ENCODE measurements at places on chromosomes 11 and 22.

- DNase-seq = no peak
Observed at GRCh38 chr11:120798854-120799253, 225.0 kb upstream of the TBCEL start.

DNA sequence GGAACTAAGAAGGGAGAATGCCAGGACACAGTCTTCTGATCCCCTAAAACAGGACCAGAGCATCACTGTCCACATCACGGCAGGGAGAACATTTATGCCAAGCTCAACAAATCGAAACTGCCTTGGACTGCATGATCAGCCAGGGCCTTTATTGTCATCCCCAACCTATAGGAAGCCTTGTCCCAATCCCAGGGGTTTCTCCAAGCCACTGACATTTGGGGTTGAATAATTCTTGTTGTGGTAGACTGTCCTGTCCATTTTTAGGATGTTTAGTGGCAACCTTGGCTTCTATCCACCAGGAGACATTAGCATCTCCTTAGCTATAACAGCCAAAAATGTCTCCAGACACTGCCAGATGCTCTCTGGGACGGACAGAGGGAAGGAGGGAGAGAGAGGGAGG lies 37.1 kb downstream of the RPL27A start:
- no peak for DNase-seq

GRCh38 chr11:43579171-43579918 lies 101.2 kb upstream of the HSD17B12 start:
- DNase-seq = no peak

GRCh38 chr22:42562279-42562678 lies 8.5 kb downstream of the SERHL2 start:
- no peak for DNase-seq

DNA sequence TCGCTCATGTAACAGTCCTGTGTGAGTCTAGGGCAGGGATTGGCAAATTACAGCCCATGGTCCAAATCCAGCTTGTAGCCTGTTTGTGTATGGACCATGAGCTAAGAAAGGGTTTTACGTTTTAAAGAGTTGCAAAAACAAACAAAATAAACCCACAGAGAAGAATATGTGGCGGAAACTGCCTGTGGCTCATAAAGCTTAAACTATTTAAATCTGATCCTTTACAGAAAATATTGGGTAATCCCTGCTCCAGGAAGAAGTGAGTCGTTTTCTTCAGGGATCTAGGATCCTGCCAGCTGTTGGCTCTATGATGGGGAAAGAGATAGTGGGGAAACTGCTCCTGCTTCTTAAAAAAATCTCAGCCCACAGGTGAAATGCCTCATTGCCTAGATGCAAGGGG lies 3.4 kb upstream of the OR6Q1 start:
- no peak for DNase-seq

DNA sequence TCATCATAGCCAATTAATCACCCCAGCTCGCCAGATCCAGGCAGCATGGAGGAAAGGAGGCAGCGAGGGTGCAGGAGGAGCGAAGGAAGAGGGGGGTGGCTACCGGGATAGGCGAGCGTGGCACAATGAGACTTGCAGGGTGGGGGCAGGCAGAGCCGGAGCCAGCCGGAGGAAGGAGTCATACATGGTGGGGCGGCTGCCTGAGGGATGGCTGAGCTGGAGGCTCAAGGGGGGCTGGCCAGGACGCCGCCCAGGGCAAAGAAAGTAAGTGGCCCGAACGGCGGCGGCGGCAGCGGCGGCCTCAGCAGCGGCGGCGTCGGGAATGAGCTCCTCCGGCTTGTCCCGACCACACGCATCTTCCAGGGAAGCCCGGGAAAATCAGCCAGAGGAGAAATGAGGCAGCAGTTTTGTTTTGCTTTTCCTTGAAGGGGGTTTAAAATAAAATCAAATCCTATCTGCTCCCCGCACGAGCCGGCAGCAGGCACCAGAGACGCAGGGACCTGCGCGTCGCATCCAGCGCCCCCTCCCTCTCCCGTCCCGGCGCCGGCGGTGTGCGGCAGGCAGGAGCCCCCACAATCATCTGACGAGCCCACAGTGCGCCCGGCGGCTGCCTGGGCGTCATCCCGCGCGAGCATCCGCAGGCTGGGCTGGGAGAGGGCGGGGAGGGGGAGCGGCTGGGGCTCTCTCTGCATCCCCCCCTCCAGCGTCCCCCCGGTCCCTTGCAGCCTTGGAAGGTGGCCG lies 263.6 kb downstream of the CTTN start:
- no peak for DNase-seq

- DNase-seq = no peak
Observed at GRCh38 chr11:71242391-71242790, 10.0 kb downstream of the SHANK2 start.

DNA sequence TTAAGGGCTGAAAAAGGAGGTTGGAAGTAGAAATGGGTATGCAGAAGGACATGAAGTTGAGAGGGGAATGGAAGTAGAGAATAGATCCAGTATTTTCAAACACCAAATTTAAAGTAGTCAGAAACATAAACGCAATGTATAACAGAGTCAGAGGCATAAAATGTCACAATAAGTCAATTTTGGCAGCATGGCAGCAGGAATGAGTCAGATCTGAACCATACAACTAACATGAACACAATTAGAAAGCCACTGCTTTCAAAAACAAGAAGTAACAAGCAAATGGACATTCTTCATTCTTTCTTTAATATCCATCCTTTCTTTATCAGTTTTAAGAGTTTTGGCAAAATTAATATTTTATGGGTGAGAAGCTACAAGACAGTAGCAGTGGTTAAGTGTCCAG lies 2.5 kb downstream of the CHORDC1 start:
- DNase-seq = no peak

GRCh38 chr11:102760344-102761035 lies 19.9 kb downstream of the MMP10 start:
- DNase-seq = no peak

- no peak for DNase-seq
Observed at GRCh38 chr22:45254789-45255278, 14.1 kb upstream of the KIAA0930 start.

DNA sequence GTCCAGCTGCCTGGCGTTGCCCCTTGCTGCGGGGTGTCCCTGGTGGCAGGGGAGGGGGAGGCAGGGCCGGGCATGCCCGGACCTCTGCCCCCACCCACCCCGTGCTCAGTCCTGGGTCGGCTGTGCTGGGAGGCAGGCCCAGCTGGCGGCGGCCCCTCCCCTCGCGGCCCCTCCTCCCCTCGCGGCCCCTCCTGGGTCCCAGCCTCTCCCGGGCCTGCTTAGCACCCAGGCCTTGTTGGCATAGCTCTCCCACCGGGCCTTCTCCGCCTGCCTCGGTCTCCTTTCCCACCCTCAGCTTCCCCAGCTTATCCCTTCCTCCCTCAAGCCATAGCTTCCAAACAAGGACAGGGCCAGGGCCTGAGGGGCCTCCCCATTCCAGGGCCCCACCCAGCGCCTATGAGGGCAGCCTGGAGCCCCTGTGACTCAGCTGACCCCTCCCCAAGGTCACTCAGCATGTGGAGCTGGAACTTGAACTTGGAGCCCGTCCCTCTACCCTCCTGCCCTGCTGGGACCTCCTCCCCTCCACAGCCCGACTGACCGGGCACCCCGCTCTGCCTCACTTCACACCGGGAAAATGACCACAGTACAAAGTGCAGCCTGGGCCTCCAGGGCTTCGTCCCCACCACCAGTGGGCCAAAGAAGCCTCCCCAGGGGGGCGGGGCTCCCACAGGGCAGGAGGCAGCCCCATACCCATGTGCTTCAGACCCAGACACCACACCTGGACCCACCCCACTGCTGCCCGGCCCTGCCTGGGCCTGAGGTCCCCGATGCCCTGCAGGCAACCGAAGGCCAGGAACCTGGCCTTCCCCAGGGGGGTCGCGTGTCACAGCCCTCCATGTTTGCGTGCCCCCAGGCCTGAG lies 1.2 kb downstream of the EPS8L2 start:
- no peak for DNase-seq

DNA sequence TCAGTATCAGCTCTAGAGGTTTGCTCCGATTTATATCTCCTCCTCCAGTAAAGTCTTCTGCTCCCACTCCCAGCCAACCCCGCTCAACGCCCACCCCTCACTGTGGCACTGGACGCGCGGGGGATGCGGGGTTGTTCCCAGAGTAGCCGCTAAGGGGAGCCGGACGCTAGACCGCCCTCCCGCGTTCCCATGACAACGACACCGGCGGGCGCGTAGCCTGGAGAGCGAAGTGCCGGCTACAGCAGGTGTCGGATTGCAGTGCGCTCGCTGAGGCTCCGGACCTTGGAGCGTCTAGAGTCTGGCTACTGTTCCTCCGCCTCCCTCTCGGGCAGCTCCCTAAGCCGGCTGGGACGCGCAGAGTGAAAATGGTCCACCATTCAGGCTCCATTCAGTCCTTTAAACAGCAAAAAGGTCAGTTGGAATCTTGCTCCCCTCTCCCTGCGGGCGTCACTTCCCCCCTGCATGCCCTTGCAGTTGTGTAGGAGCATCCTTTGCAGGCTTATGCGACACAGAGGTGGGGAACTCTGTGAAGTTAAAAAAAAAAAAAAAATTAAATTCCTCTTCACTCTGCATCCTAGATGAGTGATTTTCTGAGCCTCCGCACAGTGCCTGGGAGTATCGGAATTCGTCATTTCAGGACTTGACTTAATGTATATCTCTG lies at the start of gene ANO3:
Gene ANO3 (plus strand): TSS at position 220 of the 661 bp plus-strand sequence. CDS start 146 bp downstream, at position 366.
- no peak for DNase-seq

GRCh38 chr22:41603873-41604332 lies 14.3 kb upstream of the PMM1 start:
- DNase-seq = no peak

DNA sequence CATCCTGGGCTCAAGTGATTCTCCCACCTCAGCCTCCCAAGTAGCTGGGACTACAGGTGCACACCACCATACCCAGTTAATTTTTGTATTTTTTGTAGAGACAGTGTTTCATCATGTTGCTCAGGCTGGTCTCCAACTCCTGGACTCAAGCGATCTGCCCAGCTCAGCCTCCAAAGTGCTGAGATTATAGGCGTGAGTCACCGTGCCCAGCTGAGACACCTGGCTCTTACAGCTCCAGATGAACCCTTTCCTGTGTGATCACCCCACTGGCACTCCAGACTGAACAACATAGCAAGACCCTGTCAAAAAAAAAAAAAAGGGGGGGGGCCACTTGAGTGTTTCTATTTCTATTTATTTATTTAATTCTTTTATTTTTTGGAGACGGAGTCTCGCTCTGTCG lies 1.0 kb upstream of the ADSL start:
- no peak for DNase-seq

- DNase-seq = no peak
Observed at GRCh38 chr11:82775736-82776346, 42.2 kb upstream of the FAM181B start.

GRCh38 chr11:31643857-31644256 lies 134.3 kb downstream of the ELP4 start:
- DNase-seq = no peak

DNA sequence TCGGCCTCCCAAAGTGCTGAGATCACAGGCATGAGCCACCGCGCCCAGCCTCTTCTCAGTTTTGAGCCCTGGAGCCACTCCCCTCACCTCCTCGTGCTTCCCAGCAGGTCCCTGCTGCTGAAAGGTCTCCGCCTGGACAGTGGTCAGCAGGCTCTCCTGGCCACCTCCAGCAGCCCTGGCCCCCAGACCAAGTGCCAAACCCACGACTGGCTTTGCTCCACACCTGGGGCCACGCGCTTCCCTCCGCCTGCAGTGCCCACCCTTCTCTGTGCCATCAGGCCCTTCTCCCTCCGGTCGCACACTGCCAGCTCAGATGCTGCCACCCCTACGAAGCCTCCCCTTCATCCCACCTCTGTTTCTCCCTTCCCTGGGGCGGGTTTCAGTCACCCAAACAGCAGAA lies 12.8 kb downstream of the FRMD8 start:
- no peak for DNase-seq

DNA sequence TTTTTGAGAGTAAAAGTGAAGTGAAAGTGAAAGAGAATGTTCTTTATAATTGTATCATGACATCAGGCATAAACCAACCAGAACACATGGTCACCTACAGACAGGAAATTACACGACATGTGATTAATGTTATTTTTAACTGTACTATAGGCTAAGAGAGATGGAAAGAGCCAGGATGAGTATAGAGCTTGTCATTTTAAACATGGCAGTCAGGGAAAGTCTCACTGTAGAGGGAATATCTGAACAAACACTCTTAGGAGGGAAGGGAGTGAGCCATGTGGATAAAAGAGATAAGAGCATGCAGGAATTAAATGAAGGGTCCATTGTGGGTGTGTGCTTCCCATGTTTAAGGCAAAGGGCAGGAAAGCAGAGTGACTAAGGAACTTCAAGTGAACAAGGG lies 599.1 kb upstream of the FAT3 start:
- DNase-seq = no peak

- no peak for DNase-seq
Observed at GRCh38 chr11:34284811-34285481, 72.9 kb downstream of the ABTB2 start.

GRCh38 chr11:225734-226453 lies 10.2 kb downstream of the SIRT3 start:
- no peak for DNase-seq

DNA sequence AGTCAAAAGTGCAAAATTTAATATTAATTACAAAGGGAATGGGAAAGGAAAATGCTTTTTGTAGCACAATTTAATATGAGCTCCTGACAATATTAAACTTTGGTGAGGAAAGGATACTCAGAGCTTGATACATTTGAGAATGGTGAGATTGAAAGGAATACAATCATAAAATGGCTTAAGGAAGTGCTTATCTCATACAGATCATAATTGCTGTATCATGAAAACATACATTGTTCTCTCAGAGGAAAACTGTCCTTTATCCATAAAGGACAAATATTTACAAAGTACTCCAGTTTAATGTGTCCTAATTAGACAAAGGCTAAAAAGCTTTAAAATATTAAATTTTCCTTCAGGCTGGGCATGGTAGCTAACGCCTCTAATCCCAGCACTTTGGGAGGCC lies 260.4 kb downstream of the TMEM135 start:
- DNase-seq = no peak

GRCh38 chr22:50030297-50031188 lies 18.0 kb upstream of the IL17REL start:
- DNase-seq = peak; percentile 70

- no peak for DNase-seq
Observed at GRCh38 chr11:68266121-68266891, 5.5 kb downstream of the C11orf24 start.

GRCh38 chr11:76602431-76602861 lies 68.1 kb downstream of the LRRC32 start:
- no peak for DNase-seq

GRCh38 chr22:33401291-33401690 lies 343.1 kb upstream of the SYN3 start:
- DNase-seq = no peak

- no peak for DNase-seq
Observed at GRCh38 chr11:132171031-132171430, 800.6 kb downstream of the NTM start.

DNA sequence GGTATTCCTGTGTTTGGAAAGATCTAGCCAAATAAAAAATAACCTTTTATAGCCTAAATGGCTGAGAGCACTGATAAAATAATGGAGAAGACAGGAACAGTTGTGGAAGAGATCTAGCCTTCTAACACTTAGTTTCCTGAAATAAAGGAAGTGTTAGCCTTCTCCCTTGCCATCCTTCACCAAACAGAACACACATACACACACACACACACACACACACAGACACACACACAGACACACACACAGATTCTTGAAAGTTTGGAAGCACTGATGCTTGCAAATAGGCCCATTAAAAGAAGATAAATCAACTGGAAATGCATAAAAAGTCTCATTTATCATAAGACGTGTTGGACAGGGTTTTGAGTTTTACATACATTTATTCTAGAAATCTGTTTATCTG lies 37.5 kb downstream of the KIRREL3 start:
- no peak for DNase-seq

- DNase-seq = no peak
Observed at GRCh38 chr11:19474954-19475721, 234.4 kb upstream of the E2F8 start.

- no peak for DNase-seq
Observed at GRCh38 chr22:45777046-45777851, 105.6 kb downstream of the ATXN10 start.

- DNase-seq = no peak
Observed at GRCh38 chr11:126645186-126645585, 289.7 kb downstream of the ST3GAL4 start.
